ENCODE measurements at places on chromosomes 1 and 21.
A peak's percentile ranks its signal among the peaks of the same experiment; 100 is the strongest.

- DNase-seq = no peak
These were observed 8.2 kb downstream of the RBM15 start for GRCh38 chr1:110347182-110347893.

- no peak for DNase-seq
These were observed 6.6 kb downstream of the ATP1A4 start for GRCh38 chr1:160158031-160158430.

DNA sequence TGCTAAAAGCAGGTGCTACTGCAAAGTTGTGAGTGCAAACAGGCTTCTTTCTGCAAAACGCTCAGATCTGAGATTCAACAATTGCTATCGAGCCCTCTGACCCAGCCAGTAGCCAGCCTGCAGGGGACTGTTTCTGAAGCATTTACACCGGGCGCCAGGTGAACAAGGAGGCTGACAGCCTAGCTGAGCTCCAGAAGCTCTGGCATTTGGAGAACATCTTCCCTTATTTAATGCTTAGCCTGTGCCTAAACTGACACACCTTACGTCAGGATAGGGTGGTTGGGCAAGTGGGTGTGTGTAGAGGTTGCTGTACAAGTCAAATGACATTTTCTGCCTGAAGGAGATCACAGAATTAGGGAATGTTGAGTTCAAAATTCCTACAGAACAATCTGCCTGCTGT is 15.8 kb upstream of the PLA2G2C start:
- no peak for DNase-seq

DNA sequence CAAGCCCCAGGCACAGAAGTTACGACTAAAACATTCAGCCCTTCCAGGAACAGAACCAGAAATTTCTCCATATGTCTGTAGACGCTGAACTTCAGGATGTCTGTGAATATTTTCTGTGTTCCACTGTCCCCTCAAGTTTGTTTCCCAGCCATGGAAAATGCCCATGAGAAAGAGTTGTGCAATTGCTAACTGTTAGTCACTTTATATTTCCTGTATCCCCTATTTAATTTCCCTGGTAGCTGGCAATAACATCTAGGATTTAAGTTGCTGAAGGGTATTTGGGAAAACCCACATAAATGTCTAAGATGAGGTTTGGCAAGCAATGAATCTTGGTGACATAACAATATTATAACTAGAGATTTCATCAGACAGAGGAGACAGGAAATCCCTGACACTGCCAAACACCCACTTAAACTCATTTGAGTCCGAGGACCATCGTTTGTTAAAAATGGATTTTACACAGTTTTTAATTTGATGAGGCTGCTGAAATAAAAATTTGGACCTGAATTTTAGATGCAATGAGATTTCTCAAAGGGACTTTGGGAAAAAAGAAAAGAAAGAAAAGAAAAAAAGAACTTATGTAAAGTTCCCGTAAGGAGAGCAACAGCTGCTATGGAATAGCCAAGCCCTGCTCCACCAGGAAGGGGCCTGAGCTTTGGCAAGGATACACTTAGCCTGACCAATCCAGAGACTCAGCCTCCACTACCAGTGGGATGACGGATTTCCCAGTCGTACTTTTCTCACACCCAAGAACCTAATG is 21.8 kb upstream of the ERRFI1 start:
- DNase-seq = peak; percentile 17

DNA sequence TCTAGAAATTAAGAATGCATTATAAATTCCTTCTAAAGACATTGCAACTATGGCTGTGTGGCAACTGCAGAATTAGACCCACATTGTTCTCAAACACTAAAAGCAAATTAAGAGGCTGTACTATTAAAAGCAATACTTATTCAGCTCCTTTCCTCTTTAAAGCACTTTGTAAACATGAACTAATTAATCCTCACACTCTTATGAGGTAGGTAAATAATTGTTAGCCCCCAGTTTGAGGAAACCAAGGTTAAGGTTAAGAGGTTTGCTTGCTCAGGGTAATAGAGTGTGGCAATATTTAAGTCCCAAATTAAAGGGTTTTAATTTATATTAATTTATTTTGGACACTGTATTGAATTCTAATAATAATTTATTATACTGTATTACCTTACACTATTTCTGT is 553.8 kb downstream of the LRRIQ3 start:
- DNase-seq = no peak

DNA sequence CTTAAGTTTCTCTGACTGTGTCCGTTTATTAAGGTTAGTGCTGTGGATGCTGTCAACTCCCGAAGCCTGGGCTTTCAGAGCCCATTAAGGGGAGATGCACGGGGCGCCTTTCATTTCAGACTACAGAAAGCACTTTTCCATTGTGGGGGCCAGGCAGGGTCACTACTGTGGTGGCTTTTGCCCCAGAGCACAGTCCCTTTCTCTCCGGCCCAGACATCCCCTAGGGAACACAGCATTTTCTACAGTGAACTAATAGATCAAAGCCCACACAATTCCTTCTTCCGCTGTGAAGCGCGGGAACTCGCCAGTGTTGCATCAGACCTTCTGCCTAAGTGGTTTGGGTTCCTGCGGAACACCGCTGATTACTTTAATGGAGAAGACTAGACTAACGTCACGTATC is 26.8 kb upstream of the MAP1LC3C start:
- DNase-seq = no peak
